ENCODE measurements at places on chromosomes 2 and 18. TPM values are rescaled to one million over a fixed set of nuclear protein-coding genes. Genes with fewer than 3 reads are reported as not detected.

- DNase-seq, result no peak
- H3K27ac ChIP-seq, result no peak overlapping the region
- no peaks in the 10 kb centered on the region for H3K4me1 ChIP-seq
- H3K4me3 ChIP-seq, result no peak overlapping the region
- no peaks in the 10 kb centered on the region for H3K27me3 ChIP-seq
- H3K36me3 ChIP-seq, result no peaks in the 10 kb centered on the region
Observed at GRCh38 chr2:147485210-147485851, 359.5 kb upstream of the ACVR2A start.

DNA sequence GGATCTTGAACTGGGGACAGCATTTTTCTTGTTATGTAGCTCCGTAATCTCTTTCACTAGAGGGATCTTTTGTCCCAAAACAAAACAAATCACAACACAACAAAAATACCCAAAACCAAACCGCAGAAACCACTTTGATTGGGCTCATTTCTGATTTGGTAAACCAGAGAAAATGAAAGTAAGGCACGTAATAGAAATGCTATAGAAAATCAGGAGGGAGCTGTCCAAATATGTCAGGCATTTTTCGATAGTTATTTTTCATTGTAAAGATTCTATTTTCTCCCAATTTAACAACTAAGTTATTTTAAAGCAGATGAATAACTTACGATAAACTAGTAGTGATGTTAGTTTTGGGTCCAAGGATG lies 406.5 kb downstream of the XIRP2 start:
- no peaks in the 10 kb centered on the region for H3K36me3 ChIP-seq
- H3K4me3 ChIP-seq, result peak overlapping the region; percentile 84
- H3K4me1 ChIP-seq, result peaks cover 15% of the 10 kb centered on the region
- no peak for DNase-seq
- no peaks in the 10 kb centered on the region for H3K27me3 ChIP-seq

DNA sequence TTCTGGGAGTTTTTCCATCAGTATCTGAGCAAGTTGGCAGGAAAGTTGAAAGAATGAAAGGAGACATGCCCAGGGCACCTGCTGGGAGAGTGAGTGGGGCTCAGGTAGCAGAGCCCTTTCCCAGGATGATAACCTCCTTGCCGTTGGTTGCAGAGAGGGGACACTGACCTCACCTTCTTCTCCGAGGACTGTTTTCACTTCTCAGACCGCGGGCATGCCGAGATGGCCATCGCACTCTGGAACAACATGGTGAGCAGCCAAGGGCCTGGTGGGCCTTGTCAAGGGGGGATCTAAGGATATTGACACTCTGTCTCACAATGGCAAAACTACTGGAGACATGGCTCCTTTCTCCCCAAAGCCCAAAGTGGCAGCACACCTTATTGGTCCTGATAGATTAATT lies 118.8 kb upstream of the PPP1CB start:
- H3K36me3 ChIP-seq, result no peaks in the 10 kb centered on the region
- no peak overlapping the region for H3K4me3 ChIP-seq
- H3K4me1 ChIP-seq, result peaks cover 53% of the 10 kb centered on the region
- no peaks in the 10 kb centered on the region for H3K27me3 ChIP-seq
- peak; percentile 80 for DNase-seq
- no peak overlapping the region for H3K27ac ChIP-seq

Gene FRZB
- 3.9 TPM for total RNA-seq

- H3K27me3 ChIP-seq, result no peaks in the 10 kb centered on the region
- H3K4me1 ChIP-seq, result peaks cover 18% of the 10 kb centered on the region
- H3K4me3 ChIP-seq, result no peak overlapping the region
- H3K27ac ChIP-seq, result no peak overlapping the region
- no peak for DNase-seq
- no peaks in the 10 kb centered on the region for H3K36me3 ChIP-seq
Observed at GRCh38 chr2:1606046-1606400, 138.3 kb downstream of the PXDN start.

Gene DHRS9
- total RNA-seq, result not detected

DNA sequence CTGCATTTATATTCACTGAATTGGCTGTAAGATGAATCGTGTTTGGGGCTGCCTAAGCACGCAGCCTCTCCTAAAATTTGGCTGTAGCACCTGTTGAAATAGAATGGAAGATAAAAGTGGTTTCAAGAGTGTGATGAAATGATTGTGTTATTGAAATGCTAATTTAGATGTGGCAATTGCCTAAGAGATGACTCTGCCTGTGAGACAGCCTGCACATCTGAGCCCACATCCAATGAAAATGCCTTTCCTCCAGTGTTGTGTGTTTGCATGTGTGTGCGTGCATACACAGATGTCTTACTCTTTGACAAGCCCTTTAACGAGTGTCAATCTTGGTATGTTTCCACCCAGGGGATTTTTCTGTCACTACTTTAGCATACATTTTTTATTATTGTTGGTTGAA lies 346.9 kb downstream of the MEIS1 start:
- no peak for DNase-seq
- no peak overlapping the region for H3K27ac ChIP-seq
- H3K4me3 ChIP-seq, result no peak overlapping the region
- H3K36me3 ChIP-seq, result no peaks in the 10 kb centered on the region
- H3K27me3 ChIP-seq, result no peaks in the 10 kb centered on the region

Gene DNAH7
- 0.49 TPM for total RNA-seq
